ENCODE measurements at places on chromosomes 13 and 19.

GRCh38 chr19:58154287-58154678 lies 3.7 kb upstream of the ZNF329 start:
- no peak for DNase-seq

DNA sequence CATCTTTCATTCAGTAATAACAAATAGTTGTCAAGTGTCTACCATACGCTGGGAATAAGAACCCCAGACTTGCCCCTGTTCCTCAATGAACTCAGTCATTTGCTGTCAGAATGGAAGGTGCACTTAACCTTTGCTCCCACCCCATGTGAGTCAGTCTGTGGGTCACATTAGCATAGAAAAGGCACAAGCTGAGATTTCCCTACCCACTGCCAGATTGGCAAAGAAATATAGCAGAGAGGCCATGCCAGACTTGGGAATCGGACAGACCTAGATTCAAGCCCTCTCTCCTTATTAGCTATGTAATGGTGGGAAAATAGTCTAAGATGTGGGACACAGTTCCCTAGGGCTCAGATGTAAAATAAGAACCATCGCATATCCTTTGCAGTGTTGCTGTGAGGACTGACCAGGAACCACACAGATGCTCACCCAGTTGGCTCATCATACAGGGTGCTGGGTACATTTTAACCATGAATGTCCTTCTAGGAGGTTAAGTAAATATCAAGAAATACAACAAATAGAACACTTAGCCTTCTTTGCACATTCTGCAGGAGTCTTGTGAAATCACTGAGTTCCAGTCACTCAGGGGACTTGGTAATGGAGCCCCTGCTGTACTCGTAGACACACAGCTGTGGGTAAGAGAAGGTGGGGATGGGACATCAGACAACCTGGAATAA lies 218.2 kb downstream of the FGF14 start:
- DNase-seq = no peak

DNA sequence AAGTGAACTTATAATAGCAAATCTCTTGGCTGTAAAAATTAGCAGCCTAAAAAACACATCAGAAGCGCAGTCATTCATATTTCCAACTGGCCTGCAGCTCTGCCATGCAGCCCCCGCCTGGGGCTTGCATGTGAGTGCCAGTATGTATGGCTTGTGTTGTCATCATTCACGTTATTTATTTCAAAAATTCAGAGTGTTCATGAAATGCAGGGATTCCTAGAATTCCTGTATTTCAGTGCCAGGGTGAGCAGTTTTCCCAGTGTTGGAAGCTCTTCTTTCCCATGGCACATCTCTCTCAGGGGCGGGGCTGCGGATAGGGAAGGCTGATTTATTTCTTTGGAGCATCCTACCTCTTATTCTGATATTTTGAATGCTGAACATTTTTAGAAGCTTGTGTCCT lies 234.6 kb downstream of the FGF9 start:
- DNase-seq = no peak

GRCh38 chr13:77480066-77480465 lies 55.4 kb upstream of the SCEL start:
- no peak for DNase-seq

- no peak for DNase-seq
Measured at GRCh38 chr19:4061683-4062418, 4.8 kb downstream of the ZBTB7A start.

- no peak for DNase-seq
Measured at GRCh38 chr13:66339214-66339613, 890.9 kb downstream of the PCDH9 start.

DNA sequence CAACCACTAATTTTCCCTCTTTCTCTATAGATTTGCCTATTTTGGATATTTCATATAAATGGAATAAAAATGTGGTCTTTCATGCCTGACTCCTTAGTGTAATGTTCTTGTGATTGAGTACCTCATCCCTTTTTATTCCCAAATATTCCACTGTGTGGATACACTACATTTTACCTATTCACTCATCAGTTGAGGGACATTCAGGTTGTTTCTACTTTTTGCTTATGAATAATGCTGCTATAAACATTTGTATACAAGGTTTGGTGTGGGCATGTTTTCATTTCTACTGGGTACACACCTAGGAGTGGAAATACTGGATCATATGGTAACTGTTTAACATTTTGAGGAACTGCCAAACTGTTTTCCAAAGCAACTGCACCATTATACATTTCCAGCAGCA lies 5.1 kb upstream of the WBP4 start:
- DNase-seq = no peak

Measured in effector memory CD8-positive, alpha-beta T cell (primary cell).